ENCODE measurements at places on chromosomes 4 and X. TPM values are rescaled to one million over a fixed set of nuclear protein-coding genes. Genes with fewer than 3 reads are reported as not detected.

CXCL1 gene
- 20.0 TPM for total RNA-seq

DNA sequence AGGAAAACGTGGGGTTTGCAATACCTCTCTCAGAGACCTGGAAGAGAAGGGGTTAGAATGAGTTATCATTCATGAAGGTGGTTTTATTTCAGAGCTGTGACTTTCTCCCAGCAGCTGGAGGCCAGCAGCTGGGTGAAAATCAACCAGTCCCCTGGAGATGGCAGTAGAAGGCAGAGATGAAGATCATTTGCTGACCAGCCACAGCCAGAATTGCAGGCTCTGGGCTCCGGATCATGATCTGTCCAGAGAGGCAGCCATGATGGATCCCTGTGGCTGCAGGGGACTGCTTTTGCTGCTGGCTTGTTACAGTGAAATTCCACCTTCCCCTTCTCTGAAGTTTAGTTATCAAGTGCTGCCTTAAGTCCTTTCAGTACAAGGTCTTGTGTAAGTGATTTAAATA is 46.9 kb upstream of the TAB3 start:
- H3K36me3 ChIP-seq, result no peaks in the 10 kb centered on the region
- H3K27ac ChIP-seq, result no peak overlapping the region
- no peaks in the 10 kb centered on the region for H3K27me3 ChIP-seq
- no peak overlapping the region for H3K4me3 ChIP-seq

GRCh38 chr4:61740886-61741285 is 540.8 kb downstream of the ADGRL3 start:
- H3K4me3 ChIP-seq, result no peak overlapping the region
- H3K27ac ChIP-seq, result no peak overlapping the region
- no peaks in the 10 kb centered on the region for H3K27me3 ChIP-seq
- no peak for DNase-seq
- H3K4me1 ChIP-seq, result no peaks in the 10 kb centered on the region
- H3K36me3 ChIP-seq, result no peaks in the 10 kb centered on the region

DNA sequence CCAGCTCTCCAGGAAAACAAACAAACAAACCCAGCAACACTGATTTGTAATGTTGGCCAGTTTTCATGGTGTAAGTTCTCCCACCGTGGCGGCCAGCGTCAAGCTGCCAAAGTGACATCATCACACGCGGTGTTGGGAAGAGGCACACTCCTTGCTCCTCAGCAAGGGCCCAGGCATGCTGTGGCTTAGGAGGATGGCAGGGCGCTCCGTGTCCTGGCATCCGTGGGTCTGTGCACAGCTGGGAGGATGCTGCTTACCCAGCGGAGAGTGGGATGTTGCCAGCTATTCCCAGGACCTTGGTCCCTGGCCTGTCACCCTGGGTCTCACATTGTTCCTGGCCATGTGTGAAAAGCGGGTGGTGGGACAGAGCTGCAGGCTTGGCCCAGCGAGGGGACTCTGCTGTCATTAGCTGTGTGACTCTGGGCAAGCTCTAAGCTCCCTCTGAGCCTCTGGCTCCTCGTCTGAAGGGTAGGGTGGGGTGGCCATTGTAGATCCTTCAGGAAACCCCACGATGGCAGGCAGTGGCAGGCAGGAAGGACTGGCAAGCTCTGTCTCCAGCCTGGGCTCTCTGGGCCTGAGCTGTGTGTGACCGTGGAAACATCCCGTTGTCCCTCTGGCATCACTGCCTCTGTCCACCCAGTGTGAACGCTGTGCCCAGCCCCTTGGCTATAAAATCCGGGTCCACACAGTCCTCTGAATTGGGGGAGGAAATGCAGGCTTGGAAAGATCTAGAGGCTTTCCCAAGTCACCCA is 10.8 kb downstream of the PSAPL1 start:
- no peaks in the 10 kb centered on the region for H3K27me3 ChIP-seq
- H3K36me3 ChIP-seq, result no peaks in the 10 kb centered on the region
- H3K4me3 ChIP-seq, result no peak overlapping the region

DNA sequence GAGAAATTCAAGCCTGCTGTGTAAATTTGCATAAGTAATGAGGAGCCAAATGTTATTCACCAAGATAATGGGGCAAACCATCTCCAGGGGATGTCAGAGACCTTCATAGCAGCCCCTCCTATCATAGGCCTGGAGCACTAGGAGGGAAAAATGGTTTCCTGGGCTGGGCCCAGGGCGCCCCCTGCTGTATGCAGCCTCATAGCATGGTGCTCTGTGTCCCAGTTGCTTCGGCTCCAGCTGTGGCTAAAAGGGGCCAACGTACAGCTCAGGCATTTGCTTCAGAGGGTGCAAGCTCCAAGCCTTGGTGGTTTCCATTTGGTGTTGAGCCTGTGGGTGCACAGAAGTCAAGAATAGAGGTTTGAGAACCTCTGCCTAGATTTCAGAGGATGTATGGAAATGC is 859.3 kb downstream of the RPA4 start:
- H3K27ac ChIP-seq, result no peak overlapping the region
- H3K36me3 ChIP-seq, result no peaks in the 10 kb centered on the region
- H3K27me3 ChIP-seq, result no peaks in the 10 kb centered on the region
- no peak overlapping the region for H3K4me3 ChIP-seq
- H3K4me1 ChIP-seq, result no peaks in the 10 kb centered on the region

Measured in endothelial cell of umbilical vein (primary cell).